ENCODE measurements at places on chromosomes 3 and 15.

- DNase-seq: no peak
These were observed 114.0 kb downstream of the PEAK1 start for GRCh38 chr15:77305953-77306352.

DNA sequence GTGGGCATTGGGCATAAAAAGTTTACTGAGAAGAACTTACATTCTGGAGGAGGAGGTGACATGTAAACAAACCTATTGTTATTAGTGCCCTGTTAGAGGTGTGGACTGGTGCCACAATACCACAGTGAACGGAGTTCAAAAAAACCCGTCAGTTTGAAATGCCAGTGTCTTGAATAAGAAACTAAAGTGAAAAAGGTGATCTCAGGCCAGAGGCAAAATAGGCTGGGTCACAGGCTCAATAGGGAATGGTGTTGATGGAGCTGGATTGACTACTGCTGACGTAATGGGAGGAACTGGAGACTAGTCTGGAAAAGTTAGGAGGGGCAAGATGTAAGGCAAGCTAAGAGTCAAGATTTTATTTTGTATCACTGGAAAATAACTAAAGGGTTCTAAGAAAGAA, 1.6 kb upstream of the DCBLD2 start:
- no peak for DNase-seq

GRCh38 chr15:90343302-90343790, 8.7 kb upstream of the ZNF774 start:
- DNase-seq: no peak

DNA sequence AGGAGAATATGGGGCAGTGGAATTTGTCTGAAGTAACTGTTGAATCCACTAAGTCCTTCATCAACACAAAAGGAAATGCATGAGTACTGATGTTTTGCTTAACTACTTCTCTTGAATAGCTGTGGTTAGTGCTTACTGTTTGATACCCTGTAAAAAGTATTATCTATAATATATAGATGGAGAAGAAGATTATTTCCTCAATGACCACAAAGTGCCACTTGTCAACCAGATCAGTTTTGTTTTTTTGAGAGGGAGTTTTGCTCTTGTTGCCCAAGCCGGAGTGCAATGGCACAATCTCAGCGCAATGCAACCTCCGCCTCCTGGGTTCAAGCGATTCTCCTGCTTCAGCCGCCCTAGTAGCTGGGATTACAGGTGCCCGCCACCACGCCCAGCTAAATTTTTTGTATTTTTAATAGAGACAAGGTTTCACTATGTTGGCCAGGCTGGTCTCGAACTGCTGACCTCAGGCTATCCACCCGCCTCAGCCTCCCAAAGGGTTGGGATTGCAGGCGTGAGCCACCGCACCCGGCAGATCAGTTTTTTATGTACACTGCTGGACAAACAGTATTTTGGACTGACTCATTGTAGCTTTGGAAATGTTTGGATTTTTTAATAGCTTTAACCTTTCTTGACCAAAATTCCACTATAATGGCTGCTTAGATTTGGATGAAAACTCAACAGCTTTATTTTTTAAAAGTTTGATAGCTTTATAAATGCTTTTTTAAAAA, 1.5 kb upstream of the RPLP1 start:
- no peak for DNase-seq

DNA sequence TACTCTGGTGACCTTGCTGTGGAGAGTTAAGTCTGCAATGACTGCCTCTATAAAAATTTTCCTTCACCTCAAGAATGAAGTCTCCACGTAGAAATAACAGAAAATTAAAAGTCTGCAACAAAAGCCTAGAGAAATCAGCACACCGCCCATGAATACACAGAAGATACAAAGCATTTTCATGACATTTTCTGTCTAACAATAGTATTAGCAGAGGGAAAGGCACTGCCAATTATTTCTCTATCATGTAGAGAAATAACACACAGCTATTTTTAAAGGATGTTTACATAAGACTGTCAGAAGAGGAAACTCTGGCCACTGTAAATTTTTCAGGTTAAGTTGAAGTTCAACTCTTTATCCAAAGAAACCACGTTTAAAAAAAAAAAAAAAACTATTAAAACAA, 80.8 kb downstream of the GSK3B start:
- DNase-seq: no peak

GRCh38 chr15:83940136-83940535, 286.2 kb downstream of the ADAMTSL3 start:
- DNase-seq: no peak

- no peak for DNase-seq
These were observed 201.7 kb upstream of the PFN2 start for GRCh38 chr3:150172356-150172755.

GRCh38 chr3:101253396-101253795, 67.0 kb downstream of the IMPG2 start:
- DNase-seq: no peak

DNA sequence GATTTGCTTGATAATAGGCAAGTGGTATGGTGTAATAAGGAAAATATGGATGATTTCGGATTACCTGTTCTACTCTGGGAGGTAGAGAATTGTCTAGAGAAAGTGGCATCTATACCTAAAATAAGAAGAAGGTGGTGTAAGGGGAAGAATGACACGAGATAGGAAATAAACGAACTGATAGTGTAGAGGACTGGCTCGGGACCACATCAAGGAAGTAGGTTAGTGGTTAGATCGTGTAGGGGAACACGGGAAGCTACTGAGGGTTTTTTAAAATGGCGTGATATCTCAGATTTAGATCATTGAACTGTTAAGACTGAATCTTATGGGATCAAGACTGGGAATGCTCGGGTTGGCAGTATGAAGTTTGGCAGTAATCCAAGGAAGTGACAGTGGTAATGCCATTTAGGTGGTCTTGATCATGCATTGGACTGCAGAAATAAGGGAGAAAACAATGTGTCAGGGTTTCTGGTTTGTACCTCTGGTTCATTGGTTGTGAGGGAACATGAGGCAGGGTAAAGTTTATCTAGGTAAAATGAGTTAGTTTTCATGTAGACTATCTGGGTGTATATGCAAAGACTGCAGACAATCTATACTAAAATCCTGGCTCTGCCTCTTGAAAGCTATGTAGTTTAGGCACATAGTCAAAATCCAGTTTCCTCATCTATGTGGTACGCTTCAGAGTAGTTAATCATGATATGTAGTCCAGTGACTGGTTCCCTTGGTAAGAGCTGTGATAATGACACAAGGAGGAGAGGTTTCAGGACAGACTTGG, 7.4 kb downstream of the RPL14 start:
- DNase-seq: no peak

DNA sequence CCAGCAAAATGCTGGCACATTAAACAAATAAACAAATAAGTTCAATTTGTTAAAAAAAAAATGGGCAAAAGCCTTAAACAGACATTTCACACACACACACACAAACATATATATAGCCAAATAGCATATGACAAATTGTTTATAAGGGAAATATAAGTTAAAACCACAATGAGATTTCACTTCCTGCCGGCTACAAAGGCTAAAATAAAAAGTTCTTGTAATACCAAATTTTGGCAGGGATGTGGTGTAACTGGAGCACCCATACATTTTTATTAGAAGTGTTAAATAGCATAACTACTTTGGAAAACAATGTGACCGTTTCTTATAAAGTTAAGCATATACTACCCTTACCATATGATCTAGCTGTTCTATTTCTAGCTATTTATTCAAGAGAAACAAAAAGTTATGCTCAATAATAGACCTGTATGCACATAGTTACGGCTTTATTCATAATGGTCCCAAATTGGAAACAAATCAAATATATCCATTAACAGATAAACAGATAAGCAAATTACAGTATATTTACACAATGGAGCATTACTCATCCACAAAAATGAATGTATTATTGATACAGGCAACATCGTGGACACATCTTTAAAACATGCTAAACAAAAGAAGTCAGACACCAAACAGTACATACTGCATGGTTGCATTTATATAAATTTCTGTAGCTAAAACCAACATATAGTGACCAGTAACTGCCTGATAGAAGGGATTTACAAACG, 93.9 kb downstream of the EOMES start:
- no peak for DNase-seq

- no peak for DNase-seq
These were observed 793.5 kb downstream of the ROBO1 start for GRCh38 chr3:78974181-78974790.

DNA sequence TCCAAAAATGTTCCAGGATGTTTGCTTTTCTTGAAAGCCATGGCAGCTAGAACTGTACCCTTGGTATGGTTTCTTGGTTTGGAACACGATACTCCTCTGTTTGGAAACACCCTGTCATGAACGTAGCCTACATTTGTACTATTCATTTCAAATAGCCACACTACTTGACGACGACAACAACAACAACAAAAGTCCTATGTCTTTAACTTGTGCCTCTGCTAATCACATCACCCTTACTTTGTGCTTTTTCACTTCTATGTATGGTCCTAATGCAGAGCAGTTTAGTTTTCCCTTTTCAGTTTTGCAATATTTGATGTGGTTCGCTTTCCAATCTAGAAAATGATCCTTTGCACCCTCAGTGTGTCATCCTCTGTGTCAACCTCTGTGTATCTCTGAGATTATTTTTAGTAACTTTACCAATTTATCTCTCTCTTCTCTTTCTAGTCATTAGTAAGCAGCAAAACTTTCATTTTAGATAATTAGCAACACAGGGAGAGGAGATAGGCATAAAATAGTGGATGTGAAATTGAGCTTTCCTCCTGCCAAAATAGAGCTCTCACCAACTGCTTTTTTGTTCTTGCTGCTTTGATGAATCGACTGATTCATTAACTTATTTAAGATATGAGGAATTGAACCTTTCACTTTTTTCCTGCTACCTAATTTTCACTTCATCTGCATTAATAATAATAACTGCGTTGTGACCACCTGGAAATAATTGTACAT, 44.1 kb upstream of the TP63 start:
- no peak for DNase-seq

GRCh38 chr3:81198756-81199155, 562.7 kb downstream of the GBE1 start:
- DNase-seq: no peak

- no peak for DNase-seq
These were observed 74.4 kb upstream of the HES1 start for GRCh38 chr3:194061421-194062030.

DNA sequence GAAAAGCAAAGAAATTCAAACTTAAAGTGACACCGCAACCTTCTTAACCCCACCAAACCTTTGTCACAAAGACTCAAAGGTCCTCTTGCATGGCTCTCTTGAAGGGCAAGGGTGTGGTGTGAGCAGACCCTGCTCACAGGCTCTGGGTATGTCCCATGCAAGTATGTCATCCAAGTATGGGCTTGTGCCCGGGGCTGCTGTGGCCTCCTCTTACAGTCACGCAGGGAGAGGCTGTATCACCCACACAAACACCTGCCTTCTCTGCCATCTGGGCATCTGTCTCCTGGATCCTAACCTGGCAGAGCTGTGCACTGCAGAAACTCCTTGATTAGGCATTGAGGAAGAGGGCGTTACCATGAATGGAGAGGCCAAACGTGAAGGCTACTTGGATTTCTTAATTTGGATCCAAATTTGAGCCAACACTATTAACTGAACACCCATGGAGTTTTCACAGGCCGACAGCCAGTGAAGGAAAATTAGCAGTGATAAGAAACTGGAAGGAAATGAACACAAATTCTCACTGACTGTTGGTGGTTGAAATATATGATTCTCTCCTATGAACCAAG, 146.6 kb downstream of the DUT start:
- DNase-seq: no peak

DNA sequence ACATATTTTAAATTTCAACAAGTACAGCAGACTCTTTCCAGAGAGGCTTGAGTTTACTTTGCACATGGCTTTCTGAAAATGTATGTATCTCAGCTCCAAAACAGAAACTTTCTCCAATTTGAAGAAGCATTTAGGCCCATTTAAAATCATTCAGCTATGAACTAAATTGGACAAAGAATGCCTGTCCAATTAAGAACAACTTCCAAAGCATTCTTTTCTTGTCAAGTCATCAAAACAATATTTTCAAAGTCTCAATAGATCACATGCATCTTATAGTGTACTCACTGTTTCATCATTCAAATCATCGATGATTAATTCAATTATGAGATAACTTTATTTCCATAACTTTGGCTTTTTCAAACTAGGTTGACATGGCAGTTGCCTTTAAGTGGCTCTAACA, 95.2 kb downstream of the KBTBD8 start:
- DNase-seq: no peak

- DNase-seq: no peak
These were observed 1498.7 kb upstream of the CADM2 start for GRCh38 chr3:83460052-83460451.

DNA sequence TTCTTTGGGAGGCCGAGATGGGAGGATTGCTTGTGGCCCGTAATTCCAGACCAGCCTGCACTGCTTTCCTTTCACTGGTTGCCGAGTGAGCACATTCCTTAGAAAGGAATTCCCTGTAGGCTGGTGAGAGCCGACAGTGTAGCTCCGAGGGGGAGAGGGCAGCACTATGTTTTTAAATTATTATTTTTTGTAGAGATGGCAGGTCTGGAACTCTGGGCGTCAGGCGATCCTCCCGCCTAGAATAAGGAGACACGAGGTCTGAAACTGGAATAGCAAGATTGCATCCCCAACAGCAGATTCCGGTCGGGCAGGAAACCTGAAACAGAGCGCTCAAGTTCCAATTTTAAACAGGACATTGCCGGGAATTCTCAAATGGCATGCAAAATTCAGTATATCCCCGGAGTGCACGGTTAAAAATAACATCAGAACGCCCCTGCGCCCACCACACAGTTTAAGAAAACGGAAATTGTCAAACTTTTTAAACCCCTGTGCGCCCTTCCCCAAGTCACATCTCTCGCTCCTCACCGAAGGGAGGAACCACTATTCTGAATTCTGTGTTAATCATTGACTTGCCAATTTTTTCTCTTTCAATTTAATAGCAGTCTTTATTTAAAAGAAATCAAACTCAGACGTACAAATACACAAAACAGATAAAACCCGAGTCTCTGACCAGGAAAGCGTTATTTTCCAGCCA, 643 bp upstream of the RNU5B-1 start:
- DNase-seq: peak; percentile 67

GRCh38 chr3:159667261-159667660, 321.4 kb upstream of the IL12A start:
- DNase-seq: no peak

Data from NCI-H510A treated with DMSO at 0.1 percent for 48 hours (cell line).